Activated CD8-positive, alpha-beta memory T cell treated with anti-CD3 and anti-CD28 coated beads, Interleukin-2, amount 50 U/mL, for 4 hours (primary cell): ENCODE measurements at places on chromosomes 4 and X.

GRCh38 chr4:7650606-7651385, 216.1 kb upstream of the PSAPL1 start:
- no peak for DNase-seq

DNA sequence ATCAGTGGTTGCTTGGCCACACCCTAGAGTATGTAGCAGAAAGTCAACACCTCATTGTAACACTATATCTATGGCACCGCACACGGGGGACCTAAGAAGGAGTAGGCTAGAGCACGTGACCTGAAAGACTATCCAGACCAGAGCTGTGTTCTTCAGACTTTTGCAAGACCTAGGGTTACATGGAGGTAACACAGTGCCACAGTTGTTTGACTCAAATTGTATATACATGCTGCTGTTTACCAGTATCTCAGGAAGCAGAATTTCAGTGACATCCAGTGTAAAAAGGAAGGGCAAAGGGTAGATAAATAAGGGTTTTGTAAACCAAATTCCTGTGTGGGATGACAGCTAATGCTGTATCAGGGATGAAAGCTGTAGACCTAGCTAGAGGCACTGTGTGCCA, 30.2 kb downstream of the PNMA6A start:
- no peak for DNase-seq

- DNase-seq, result no peak
These were observed 181.9 kb upstream of the ANXA3 start for GRCh38 chr4:78369679-78370078.

DNA sequence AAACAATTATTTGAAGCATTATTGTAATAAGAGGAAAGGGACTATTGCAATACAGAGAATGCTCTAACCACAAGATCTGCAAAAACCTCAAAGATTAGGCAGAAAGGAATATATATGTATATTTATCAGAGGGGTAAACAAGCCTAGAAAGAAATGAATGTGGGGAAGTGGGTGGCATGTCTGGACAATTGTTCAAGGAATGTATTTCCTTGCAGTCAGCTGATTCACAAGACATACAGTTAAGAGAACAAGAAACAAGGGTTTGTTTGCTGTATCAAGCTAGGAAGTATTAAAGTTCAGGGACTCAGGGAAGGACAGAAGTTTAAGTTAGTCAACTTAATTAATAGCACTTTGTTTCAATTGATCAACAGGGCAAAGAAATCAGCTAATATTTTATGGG, 514.7 kb downstream of the CENPC start:
- no peak for DNase-seq

GRCh38 chr4:28435314-28435713, 1574.7 kb downstream of the STIM2 start:
- no peak for DNase-seq

DNA sequence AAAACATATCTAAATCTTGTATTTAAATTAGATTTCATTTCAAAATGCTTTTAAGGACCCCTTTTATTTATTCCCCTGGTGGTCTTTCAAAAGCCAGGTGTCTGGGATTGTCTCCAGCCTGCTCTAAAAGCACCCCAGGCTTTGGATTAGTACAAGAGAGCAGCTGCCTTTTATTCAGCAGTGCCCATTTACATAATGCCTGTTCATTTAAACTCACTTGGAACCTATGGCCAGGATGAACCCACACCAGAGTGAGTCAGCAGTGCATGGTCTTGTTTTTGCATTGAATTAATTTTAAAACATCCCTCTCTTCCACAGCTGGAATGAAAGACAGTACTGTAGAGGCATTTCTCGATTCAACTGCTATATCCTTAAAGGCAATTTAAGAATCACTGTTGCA, 64.1 kb upstream of the TENM3 start:
- DNase-seq, result no peak

GRCh38 chr4:113024388-113024787, 25.1 kb upstream of the ANK2 start:
- DNase-seq, result no peak

DNA sequence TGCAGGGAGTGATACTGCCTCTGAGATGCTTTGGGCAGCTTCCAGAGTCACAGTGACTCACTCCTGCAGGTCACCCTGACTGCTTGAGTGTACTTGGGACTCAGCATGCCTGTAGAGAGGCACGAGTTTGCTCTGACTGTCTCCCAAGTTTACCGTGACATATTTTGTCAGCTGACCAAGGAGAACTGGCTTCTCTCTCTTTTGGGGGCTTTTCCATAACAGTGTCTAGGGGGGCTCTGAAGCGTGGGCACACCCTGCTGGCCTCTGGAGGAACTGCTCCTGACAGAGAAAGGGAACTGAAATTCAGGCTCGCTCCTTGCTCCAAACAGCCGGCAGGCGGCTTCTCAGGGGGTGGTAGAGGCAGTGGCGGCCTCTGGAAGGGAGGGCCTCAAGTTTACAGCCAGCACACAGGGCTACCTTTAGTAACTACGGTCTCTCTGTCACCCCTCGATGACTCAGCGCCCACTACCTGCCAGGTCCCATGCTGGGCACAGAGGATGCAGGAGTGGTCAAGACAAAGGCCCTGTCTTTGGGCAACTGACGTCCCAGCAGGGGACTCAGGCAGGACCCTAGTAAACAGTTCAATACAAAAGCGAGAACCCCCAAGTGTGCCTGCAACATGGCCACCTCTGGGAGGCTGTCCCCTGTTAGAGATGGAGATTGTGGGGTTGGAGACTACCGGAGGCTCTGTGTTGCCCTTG, 17.8 kb downstream of the ZNF185 start:
- no peak for DNase-seq

DNA sequence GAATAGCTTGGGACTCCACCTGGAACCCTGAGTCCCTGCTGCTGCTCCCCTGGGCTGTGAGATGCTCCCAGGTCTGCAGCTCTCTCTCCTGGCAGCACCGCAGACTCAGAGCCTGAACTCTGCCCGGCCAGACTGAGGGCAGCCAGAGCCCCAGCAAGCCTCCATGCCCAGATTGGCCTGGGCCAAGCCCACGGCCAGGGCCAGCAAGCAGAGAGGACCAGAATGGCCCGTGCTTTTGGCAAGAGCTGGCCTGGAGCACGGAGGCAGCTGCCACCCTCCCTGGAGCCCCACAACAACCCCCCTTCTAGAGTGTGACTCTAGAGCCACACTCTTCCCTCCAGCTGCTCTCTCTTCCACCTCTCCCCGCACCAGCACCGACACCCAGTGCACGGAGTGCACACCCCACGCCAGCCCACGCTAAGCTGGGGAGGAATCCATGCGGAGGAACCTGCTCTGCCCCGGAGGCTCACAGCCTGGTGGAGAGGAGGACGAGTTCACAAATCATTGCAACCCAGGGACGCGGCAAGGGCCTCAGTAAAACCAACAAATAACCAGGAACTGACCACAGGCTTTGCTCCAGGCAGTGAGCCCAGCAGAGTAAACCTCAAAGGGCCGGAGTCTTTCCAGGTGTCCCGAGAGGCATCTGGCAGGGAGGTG, 110.3 kb downstream of the HMX1 start:
- no peak for DNase-seq
